KG1 (cell line): ENCODE measurements at places on chromosomes 12 and 14.

DNA sequence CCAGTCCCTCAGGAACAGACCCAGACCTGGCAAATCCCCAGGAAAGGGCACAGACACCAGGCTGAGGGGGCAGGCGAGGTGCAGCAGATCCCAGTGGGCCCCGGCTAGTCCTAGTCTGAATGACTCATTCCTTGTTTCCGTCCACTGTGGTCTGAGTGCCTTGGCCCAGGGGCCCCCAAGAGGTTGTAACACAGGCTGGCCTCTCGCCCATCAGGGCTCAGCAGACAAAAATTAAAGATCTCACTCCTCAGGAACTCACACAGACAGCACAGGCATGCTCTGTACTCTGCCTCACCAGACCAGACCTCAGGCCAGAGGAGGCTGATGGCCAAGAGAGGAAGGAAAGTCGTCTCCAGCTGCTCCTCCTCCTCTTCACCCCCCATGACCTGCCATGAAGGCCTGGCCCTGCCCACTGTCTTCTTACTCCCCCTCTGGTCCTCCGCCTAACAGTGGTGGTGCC lies 7.7 kb upstream of the LTBP2 start:
- DNase-seq = no peak

DNA sequence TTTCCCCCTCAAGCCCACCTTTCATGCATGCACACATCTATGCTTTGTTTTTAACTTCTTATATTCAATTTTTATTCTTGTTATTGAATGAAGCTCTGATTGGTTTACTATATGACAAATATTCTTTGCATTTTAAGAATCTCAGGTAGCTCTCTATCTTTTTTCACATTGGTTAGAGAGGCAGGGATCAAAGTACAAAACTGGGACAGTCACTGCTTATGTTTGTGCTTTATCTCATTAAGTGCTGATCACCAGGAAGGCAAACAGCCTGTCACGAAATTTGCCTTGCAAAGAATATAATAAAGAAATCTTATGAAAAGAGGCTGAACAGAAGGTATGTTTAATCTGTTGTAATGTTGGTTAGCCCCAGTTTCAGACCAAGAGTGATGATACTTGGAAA lies 29.7 kb upstream of the INSM2 start:
- DNase-seq = no peak

GRCh38 chr12:111129149-111129767 lies 208.9 kb upstream of the MYL2 start:
- DNase-seq = no peak

DNA sequence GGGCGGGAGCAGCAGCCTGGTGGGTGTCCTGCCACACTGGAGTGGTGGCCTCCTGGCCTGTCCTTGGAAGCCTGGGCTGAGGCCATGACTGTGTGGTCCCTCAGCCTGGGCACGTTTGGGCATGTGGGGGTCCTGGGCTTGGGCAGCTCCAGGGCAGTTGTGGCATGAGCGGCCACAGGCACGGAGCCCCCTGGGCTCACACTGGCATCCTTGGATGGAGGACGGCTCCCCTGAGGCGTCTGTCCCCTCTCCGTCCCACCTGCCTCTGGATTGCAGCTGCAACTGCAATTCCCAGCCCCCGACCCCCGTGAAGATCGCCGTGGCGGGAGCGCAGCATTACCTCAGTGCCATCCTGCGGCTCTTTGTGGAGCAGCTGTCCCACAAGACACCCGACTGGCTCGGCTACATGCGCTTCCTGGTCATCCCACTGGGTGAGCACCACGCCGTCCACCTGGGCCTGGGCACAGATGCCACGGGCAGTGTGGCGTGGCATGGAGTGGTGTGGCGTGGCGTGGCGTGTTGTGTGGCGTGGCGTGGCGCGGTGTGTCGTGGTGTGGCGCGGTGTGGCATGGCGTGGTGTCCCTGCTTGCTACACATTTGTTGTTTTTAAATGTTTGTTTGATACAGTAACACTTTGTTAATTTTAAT lies 15.1 kb upstream of the TEX22 start:
- no peak for DNase-seq

DNA sequence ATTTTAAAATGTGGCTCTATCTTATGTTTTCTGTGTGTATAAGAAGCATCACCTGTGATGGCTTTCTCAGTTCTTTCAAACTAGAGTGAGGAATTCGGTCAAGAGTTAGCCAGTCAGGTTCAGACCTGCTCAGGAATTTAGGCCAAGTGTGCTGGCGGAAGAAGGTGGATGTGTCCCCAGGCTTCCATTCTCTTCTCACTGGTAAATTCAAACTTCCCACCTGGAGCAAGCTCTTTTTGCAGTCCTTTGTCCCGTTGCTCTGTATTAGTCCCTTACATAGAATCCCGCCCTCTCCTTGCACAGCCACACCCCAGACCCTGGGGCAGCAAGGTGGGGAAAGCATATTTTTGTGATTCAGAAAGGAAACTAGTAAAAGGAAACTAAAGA lies 124.7 kb upstream of the PWP1 start:
- no peak for DNase-seq

GRCh38 chr14:64844272-64844671 lies 35.4 kb downstream of the SPTB start:
- DNase-seq = no peak

DNA sequence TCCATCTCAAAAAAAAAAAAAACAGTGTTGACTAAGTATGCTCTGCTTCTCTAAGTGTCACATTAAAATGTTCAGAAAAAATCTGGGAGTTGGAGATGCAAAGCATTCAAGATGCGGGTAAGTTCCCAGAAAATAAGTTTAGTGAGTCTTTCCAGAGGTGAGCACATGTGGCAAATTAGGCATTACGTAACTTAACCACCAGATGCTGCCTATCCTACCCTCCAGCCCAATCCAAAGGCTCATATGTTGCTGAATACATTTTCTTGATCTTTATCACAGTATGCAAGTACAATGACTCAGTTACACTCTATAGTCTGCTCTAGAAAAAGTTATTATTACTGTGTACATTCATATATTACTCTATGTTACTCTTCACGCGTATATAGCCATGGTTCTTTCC lies 3.6 kb downstream of the SLC2A14 start:
- DNase-seq = no peak

DNA sequence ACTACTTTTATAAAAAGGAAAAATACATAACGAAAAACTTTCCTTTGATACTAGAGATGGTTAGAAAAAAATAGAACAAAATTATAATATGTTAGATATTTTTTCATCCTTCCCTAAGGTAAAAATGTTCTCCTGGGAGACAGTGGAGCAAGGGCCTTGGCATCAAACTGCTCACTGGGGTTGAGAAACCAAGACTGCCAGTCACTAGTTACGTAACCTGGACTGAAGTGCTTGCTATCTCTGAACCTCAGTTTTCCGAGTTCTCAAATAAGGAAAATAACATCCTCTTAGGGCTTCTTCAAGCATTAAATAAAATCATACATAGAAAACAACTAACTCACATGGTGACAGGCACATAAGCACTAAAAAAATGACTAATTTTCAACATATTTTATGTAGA lies 48.2 kb upstream of the FRMD6 start:
- DNase-seq = no peak

- peak; percentile 19 for DNase-seq
These were observed 4.6 kb upstream of the MFAP5 start for GRCh38 chr12:8667270-8667669.

GRCh38 chr12:67885375-67886169 lies 103.7 kb upstream of the IFNG-AS1 start:
- DNase-seq = no peak

DNA sequence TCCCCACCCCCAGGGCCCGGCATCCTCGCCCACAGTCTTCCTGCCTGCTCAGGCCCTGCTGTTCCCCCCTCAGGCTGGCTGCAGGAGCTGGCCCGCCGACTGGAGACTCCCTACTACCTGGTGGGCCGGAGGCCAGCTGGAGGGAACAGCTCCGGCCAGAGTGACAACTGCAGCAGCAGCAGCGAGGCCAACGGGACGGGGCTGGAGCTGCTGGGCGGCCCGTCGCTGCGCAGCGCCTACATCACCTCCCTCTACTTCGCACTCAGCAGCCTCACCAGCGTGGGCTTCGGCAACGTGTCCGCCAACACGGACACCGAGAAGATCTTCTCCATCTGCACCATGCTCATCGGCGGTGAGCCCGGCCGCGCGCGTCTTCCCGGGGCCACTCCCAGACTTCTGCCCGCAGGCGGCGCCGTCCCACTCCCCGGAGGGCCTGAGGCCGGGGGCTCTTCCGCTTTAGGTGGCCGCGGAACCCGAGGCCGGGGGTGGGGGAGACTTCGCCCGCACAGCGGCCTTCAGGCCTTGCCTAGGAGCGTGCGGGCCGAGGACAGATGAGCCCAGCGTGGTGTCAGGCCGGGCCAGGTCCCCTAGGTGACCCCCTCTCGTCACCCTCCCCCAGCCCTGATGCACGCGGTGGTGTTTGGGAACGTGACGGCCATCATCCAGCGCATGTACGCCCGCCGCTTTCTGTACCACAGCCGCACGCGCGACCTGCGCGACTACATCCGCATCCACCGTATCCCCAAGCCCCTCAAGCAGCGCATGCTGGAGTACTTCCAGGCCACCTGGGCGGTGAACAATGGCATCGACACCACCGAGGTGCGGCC lies 10.2 kb downstream of the KCNH3 start:
- DNase-seq = no peak

GRCh38 chr14:101950516-101951215 lies 13.7 kb upstream of the DYNC1H1 start:
- no peak for DNase-seq

DNA sequence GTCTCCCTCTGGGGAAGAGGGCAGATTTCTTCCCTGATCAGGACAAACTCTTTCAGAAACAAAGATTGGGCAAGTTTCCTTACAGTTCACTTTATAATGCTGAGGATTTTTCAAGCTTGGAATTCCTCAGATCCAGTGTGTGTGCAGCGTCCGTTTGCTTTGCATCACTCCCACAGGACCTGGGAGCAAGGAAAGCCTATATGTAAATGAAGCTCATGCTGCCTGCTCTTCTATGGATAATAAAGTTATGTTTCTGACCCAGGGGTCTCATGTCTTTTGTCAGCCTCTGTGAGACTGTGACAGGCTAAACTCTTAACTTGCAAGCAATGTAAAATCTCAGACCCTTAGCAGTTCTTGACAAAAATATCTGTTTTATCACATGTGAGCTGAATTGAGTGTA lies 41.6 kb downstream of the TRHDE start:
- DNase-seq = no peak
